Hepatocyte (in vitro differentiated cells): ENCODE measurements at places on chromosomes 7 and 10. TPM values are rescaled to one million over a fixed set of nuclear protein-coding genes. Genes with fewer than 3 reads are reported as not detected.

GRCh38 chr7:108261560-108262255 lies 131.5 kb upstream of the LAMB4 start:
- no peak for DNase-seq

- no peak for DNase-seq
Observed at GRCh38 chr7:111018960-111019736, 71.8 kb upstream of the LRRN3 start.

GRCh38 chr7:142722248-142722794 lies 27.0 kb upstream of the PRSS1 start:
- no peak for DNase-seq

DNA sequence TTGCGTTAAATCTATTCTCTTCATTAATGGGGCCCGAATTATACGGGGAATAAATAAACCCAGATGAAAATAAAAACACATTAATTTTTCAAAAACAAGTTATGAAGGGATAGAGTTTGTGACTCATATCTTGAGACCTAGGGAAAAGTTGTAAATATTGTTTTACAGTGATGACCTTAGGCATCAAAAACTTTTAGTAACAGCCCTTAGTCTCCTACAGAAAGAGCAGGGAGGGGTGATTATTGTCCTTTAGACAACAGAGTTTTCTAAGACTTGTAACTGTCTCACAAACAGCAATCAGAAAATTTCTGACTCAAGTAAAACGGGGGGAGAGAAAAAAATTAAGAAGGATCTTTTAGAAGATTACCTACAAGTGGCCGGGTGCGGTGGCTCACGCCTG lies 102.7 kb downstream of the COL28A1 start:
- no peak for DNase-seq

DNA sequence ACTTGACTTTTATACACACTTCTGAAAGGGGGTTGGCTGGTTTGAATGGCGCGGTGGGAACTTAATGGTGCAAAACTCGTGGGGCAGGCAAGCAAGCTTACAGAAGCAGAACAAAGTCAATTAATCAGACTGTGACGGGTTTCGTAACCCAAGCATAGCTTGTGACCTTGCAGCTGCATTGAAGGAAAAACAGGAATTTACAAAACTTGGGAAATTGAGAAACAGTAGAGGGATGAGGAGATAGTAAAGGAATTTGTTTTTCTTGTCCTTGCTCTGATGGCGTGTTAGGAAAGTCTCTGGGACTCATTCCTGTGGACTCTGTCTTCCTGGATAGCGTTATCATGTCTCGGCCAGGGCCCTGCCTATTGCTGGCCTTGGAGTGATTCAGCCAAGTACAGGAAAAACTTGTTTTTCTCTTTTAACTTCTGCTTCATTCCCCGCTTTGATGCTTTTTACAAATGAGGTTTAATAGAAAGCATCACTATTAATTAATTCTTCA lies 220.0 kb upstream of the KCND2 start:
- peak; percentile 58 for DNase-seq

DNA sequence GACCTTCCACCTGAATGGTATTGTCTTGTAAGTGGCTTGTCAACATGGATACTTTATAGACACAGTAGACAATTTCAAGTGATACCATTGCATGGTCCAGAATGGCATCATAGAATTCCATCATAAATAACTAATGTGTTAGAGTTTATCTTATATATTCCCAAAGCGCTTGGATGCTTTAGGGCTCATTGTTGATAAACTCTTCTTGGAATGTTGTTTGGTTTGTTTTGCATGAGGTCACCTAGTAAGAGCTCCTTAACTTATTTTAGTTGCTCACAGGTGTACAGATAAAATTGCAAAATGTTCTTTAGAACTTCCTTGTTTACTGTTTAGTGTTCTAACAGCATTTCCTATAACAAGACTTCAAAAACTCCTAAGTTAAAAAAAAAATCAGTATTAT lies 36.8 kb downstream of the SRI start:
- DNase-seq: no peak

DNA sequence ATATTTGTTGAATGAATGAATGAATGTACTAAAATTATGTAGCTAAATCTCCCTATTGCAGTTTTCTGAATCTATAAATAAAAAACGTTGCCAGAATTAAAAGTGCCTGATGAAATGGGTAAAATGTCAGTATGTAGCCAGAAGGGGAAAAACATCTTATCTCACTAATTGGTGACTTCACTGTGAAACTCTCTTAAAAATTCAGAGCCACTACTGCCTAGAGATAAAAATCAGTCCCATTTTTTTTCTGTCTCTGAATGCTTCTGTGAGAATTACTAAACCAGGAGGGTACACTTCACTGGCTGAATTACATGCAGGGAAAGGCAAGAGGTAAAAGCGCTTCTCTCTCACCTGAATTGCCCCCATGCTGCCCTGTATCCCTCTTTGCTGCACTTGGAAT lies 69.6 kb upstream of the HPS1 start:
- no peak for DNase-seq

- DNase-seq: no peak
Observed at GRCh38 chr7:117427258-117427701, at the start of gene ASZ1. TSS of gene ASZ1 (minus strand) at chr7:117427493. CDS start at chr7:117427460, 33 bp downstream.

DNA sequence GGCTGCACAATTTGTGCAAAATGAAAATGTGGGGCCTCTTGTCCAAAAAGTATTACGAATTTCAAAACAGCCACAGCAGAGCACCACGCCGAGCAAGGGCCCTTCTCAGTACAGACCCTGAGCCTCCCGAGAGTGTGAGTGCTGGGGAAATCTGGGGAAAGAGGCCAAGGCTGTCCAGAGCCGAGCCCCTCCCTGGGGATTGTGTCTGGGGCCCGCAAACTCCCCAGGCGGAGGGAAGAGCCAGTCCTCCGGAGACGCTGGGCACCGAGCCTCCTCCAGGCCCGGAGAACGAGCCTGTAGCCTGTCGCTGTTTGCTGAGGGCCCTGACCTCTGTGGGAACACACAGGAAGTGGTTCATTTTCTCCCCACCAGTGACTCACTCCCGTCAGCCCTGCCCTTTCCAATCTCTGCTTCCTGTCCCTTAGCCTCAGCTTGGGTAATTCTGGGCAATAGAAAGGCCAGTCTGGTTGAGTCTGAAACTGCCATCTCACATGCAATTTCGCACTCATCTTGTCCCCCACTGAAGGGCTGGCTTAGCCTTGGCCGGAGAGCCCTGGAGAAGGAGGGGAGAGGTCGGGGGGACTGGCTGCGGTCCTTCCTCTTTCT lies 19.5 kb upstream of the GNA12 start:
- DNase-seq: peak; percentile 85

CDNF gene
- total RNA-seq: 3.1 and 7.6 TPM in 2 replicates
